ENCODE measurements at places on chromosomes 3 and 15.

DNA sequence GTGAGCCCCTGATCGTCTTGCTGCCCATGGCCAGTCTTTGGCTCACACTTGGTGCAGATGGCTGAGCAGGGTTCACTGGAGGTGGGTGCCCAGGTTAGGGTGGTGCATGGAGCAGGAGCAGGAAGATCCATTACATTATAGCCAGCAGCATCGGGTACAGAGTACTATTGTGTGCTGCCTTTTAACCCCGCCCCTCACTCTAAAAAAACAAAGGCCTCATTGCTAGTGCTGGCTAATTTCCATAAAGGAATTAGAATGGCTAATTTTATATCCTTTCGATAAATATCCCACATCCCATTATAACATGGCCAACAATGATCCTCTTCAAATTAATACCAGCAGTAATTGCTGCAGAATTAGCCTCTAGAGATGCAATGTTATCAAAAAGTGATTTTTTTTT lies 45.8 kb upstream of the PPP4R2 start:
- no peak for DNase-seq

- DNase-seq = no peak
Observed at GRCh38 chr15:79099692-79100091, 9.1 kb upstream of the RASGRF1 start.

- DNase-seq = no peak
Observed at GRCh38 chr3:128940252-128940651, 53.6 kb downstream of the CFAP92 start.

GRCh38 chr15:56837273-56837672 lies 81.2 kb upstream of the TCF12 start:
- DNase-seq = peak; percentile 81

- DNase-seq = no peak
Observed at GRCh38 chr3:160747422-160747821, 8.6 kb upstream of the PPM1L start.

- peak; percentile 7 for DNase-seq
Observed at GRCh38 chr3:135084405-135084804, 289.3 kb downstream of the EPHB1 start.

- DNase-seq = no peak
Observed at GRCh38 chr15:58465866-58466517, 34.2 kb downstream of the LIPC start.

GRCh38 chr15:88194162-88194561 lies 62.4 kb downstream of the NTRK3 start:
- DNase-seq = no peak

All from fibroblast of skin of back (primary cell).